Left lung (tissue), 14 donors: ENCODE measurements at places on chromosomes 12 and 14. TPM values are rescaled to one million over a fixed set of nuclear protein-coding genes. Genes with fewer than 3 reads are reported as not detected.

The GLT8D2 gene
- total RNA-seq, result 19.2 TPM

The IL31 gene
- not detected for total RNA-seq

The PCBP2 gene
- 634 TPM for total RNA-seq

The KRT71 gene
- not detected for total RNA-seq

The KRT86 gene
- 0.97 TPM for total RNA-seq

The NR4A1 gene
- 36.4 TPM for total RNA-seq

The PZP gene
- total RNA-seq, result 1.4 TPM

The PRB2 gene
- not detected for total RNA-seq

The WNK1 gene
- total RNA-seq, result 185 TPM

The KRT6B gene
- total RNA-seq, result not detected

The KCNA5 gene
- total RNA-seq, result 0.50 TPM

The A2M gene
- total RNA-seq, result 2,660 TPM

The CD69 gene
- total RNA-seq, result 6.5 TPM

The MUCL1 gene
- 1.8 TPM for total RNA-seq

The PAPOLA gene
- total RNA-seq, result 176 TPM

The NUDT14 gene
- total RNA-seq, result 52.5 TPM

The MGP gene
- 789 TPM for total RNA-seq

The MGST1 gene
- total RNA-seq, result 485 TPM

The GLT1D1 gene
- total RNA-seq, result 1.0 TPM

The GZMH gene
- total RNA-seq, result 5.5 TPM

The GSC gene
- total RNA-seq, result not detected

The FAM161B gene
- 3.0 TPM for total RNA-seq

The DDHD1 gene
- total RNA-seq, result 13.2 TPM

The HOXC5 gene
- 0.32 TPM for total RNA-seq

The CCDC196 gene
- total RNA-seq, result not detected
